ENCODE measurements at places on chromosomes 7 and 10.

GRCh38 chr10:110540031-110540430, 27.5 kb upstream of the SMC3 start:
- no peak for ATAC-seq

- ATAC-seq: peak; percentile 46
Observed at GRCh38 chr7:158407581-158408317, 179.9 kb downstream of the PTPRN2 start.

DNA sequence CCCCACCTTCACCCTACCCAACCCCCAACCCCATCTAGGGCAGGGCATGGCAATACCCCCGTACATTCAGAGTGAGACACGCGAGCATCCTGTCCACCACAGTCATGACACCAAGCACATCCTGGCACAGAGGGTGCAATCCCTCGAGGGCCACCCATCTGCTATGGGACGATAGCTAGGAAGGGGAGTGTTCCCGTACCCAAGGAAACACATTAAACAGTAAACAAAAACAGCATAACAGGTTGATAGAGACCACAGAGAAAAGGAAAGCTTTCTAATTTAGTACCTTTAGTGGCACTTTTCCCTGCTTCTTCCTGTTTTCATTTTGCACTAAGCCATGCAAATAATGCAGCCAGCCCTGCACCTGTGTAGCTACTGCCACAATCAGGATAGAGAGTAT, 2.3 kb upstream of the SMKR1 start:
- no peak for ATAC-seq

DNA sequence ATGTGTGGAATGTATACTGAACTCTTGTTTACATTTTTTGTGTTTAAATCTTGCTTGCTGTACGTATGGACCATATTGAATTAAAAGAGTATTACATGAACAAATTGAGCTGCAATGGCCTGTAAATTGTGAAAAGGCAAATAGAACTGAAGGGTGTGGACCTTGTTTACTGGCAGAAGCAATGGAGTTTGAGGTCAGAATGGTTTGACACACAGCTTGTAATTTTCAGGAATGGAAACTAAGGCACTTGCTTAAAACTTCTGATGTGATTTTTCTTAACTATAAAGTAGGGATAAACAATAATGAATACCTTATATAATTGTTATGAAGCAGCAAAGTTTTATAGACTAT, 33.9 kb upstream of the COBL start:
- ATAC-seq: no peak

GRCh38 chr7:3272691-3273141, 28.3 kb upstream of the SDK1 start:
- peak; percentile 83 for ATAC-seq

DNA sequence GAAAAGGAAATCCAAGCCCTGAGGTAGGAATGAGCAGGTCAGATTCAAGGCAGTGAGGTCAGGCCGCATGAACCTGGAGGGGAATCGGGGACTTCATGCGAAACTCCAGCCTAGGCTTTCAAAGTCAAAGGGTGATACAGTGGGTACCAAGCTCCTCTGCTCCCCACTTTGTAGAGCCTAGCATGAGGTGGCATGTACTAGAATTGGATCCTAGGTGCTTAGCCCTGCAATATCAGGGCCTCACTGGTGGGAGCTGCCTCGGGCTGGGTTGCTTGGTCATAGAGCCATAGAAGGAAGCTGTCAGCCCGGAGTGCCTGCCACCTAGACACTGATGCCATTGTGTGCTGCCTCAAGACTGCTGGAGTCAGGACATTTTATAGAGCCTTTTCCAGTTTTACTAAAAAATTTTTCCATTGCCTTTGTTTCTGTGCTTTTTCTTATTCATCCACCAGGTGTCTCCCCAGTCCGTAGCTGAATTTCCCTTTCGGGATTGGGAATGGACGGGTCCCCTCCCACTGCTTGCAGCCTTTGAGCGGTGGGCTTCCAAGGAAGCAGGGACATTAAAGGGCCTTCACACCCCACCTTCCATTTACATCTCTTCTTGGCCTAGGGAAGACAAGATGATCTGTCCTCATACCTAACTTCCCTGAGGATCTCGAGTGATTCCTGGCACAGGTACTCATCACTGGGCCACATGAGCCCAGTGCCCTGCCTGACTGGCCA, 5.5 kb upstream of the LZTS2 start:
- no peak for ATAC-seq

GRCh38 chr7:149197675-149198074, 2.3 kb downstream of the ZNF282 start:
- ATAC-seq: no peak

DNA sequence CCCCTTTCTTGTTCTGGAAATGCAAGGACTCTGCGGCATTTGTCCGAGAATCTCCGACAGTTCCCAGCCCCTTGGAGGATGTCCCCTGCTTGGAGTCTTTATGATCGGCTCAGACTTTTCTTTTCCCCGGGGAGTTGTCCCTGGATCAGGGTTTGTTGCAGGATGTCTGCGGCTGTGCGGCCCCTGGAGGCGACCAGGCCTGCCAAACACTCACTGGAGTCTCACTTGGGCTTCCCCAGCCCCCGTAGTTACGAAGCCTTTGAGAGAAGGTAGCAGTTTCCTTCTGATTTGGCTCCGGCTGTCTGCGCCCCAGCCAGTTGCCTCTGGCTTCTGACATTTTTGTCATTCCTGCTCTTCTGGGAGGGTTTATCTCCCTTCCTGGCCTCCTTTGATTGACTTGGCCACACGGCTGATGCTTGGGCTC, 16.1 kb downstream of the COL26A1 start:
- no peak for ATAC-seq

DNA sequence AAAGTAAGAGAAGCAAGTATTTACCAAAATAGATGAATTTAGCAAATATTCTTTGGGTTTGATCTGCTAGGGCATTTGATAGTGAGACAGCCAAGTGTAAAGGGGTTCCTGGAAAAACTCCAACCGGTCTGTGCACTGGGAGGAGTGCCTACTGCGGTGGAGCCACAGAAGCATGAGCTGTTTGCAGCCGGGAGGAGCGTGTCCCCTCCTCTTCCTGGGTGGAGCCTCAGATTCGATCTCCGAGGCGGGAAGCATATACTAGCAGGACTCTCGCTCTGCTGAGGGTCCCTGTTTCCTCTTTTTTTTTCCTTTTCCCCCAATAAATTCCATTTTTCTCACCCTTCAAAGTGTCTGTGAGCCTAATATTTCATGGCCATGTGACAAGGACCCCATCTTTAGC, 45.1 kb upstream of the MET start:
- ATAC-seq: no peak

DNA sequence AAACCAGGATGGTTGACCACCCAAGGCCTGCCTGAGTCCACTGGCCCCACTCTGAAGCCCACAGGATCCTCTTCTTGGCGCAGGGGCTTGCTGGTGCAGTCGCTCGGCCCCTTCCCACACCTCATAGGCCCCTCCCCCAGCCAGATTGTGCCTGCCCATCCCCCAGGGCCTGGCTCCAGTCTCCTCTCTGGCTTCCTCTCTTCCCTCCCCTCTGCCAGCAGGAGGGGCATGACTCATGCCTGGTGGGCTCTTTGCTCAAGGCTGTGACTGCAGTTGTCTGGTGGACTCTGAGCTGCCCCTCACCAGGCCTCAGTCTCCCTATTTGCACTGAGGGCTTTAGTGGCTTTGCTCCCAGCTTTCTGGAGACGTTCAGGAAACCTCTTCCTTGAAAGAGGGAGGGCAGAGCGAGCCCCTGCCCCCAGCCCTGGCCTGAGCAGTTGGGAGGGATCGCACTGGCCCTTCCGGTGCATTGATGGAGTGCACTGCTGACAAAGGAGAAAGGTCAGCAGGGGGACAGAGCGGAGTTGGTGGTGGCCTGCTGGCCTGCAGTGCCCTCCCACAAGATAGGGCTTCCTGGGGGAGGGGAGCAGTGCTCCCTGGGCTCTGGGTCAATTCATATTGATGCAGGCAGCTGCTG, 60.7 kb downstream of the ZMIZ1 start:
- peak; percentile 77 for ATAC-seq

DNA sequence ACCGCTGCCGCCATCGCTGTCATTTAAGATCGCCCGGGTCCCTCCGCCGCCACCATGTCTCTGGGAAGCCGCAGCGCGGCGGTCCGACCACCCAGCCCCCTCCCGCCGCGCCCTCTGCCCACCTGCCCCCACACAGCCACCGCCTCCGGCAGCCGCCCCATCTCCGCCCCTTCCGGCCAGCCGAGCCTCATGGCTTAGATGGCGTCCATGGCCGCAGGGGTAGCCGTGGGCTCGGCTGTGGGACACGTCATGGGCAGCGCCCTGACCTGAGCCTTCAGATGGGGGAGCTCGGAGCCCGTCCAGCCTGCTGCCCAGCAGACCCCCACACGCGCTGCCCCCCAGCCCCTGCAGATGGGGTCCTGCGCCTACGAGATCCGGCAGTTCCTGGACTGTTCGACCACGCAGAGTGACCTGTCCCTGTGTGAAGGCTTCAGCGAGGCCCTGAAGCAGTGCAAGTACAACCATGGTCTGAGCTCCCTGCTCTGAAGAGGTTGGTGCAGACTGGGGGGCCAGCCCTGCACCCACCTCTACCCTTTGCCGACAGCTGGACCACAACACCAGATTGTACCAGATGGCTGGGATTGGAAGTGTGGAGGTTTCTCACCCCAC, 38.0 kb upstream of the TARP start:
- ATAC-seq: peak; percentile 67

- no peak for ATAC-seq
Observed at GRCh38 chr7:154587792-154588191, 415.1 kb downstream of the PAXIP1 start.

GRCh38 chr10:14579405-14579804, 195.3 kb downstream of the FAM107B start:
- no peak for ATAC-seq

DNA sequence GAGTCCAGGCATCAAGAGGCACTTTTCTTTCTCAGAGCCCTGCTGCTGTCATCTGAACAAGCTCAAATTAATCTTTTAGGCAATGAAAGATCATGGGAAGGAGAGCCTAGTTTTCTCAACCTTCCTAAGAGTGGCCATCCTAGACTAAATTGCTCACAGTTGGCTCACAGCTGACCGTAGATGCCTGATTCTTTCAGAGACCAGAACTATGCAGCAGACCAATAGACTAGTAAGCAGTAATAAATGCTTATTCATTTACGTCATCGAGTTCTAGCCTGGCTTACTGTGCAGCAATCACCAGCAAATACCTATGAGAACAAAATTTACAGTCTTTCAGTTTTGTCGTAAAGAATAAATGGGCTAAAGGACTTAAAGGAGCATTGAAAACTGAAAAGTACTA, 602.9 kb upstream of the GHITM start:
- ATAC-seq: no peak

GRCh38 chr10:24428410-24428782, 219.5 kb downstream of the KIAA1217 start:
- ATAC-seq: no peak

GRCh38 chr10:74880041-74880440, 53.6 kb downstream of the KAT6B start:
- ATAC-seq: no peak

- ATAC-seq: peak; percentile 91
Observed at GRCh38 chr7:140349144-140349771, 49.1 kb downstream of the SLC37A3 start.

DNA sequence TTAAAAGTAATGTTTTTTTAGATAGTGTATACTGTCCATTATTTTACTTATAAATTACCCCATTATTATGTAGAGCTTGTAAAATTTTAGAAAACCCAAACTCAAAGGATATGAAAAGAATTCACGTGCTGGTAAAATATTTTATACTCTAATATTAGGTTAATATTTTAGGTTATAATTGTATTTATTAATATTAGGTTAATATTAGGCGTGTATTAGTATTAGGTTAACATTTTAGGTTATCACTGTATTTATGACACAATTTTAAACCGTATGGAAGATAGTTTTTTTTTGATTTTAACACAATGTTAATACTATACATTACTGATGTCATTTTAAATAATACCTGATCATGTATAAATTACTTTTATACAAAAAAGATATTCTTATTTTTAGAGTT, 48.5 kb downstream of the ARL4A start:
- no peak for ATAC-seq

GRCh38 chr10:61752111-61753011, 89.6 kb downstream of the CABCOCO1 start:
- no peak for ATAC-seq

GRCh38 chr7:136016649-136017395, 39.7 kb upstream of the MTPN start:
- ATAC-seq: no peak

DNA sequence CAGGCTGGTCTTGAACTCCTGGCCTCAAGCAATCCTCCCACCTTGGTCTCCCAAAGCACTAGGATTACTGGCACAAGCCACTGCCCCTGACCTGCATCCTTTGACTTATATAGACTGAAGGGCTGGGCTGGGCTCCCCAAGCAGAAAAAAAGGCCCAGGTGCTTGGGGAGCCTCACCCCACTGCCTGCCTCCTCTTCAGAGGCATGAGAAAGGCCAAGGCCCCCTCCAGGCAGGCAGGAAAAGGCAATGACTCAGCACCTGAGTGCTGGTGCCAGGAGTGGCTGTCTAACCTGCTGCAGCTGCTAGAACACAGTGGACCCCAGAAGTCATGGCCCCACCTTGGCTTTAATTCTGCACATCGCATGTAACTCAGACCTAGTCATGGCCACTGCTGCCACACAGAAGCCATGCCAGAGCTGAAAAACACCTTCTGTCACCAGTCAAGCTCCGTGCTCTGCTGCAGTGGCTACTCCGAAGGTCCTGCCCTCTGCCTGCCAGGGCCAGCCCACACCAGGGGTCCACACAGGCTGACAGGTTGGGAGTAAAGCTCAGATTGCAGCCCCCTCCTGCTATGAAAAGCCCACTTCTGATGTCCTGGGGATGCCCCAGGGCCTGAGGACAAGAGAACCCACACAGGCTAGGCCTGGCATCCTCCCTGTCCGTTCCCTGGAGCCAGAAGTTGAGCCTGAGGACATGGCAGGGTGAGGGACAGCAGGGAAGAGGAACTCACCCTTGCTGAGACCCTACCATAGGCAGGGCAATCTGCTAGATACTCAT, 48.5 kb downstream of the GRID1 start:
- no peak for ATAC-seq

DNA sequence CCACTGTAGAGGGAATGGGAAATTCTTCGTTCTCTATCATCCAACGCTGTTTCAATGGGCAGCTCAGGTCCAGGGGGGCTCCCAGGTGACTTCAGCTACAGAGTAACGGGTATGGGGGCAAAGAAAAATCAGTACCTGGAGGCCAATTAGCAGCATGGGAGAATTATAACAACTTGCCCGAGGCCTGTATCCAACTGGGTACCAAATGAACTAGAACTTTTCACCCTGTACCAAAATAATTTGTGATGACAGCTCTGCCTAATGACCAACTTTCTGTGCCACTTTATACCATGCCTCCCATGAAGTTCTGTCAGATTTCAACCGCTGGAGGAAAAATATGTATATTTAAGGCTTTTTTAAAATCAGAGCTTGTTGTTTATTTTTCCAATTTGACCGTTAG, 467.1 kb downstream of the PARD3 start:
- ATAC-seq: no peak

DNA sequence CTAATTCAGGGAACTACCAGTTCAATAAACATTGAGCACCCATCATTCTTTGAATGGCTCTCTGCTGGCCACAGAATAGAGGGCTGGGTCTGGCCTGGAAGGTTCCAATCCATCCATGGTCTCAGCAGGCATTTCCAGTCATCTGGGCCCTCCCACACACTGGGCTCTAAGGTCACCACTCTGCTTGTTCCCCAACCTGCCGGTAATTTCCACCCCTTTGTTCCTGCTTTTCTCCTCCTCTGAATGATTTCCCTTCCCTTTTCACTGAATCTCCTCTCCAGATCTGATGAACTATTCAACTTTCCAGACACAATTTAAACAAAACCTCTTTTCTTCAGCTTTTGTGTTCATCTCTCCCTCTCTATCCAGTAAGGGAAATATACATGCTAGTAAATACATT, 2.6 kb downstream of the BZW2 start:
- no peak for ATAC-seq
